Ovary (tissue), 10 donors: ENCODE measurements at places on chromosomes 5 and 9.

GRCh38 chr5:109998726-109999125 lies 309.0 kb downstream of the MAN2A1 start:
- no peak for DNase-seq

GRCh38 chr9:131827821-131828369 lies 88.0 kb upstream of the RAPGEF1 start:
- no peak for DNase-seq

DNA sequence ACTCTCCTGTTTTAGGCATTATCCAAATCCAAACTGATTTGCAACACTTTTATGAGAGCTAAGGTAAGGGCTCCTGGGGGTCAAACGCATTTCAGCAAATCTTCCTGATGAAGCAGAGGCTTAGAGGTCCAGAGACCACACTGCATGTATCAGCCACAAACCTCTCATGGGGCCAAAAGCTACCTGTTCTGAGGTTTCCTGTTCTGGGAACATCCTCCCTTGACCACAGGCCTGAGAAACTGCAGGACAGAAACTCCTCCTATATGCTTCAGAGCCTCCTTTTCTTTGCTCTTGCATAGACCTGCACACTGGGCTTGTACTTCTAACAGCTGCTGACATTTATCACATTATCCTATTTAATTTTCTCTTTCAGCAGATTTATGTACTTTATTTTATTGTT lies 92.6 kb downstream of the OR2K2 start:
- DNase-seq: no peak

GRCh38 chr5:172716796-172717313 lies 54.1 kb downstream of the DUSP1 start:
- peak; percentile 88 for DNase-seq

- peak; percentile 65 for DNase-seq
These were observed 138.4 kb downstream of the LHFPL2 start for GRCh38 chr5:78509884-78510769.

GRCh38 chr5:96610747-96611146 lies 51.4 kb upstream of the CAST start:
- DNase-seq: no peak

DNA sequence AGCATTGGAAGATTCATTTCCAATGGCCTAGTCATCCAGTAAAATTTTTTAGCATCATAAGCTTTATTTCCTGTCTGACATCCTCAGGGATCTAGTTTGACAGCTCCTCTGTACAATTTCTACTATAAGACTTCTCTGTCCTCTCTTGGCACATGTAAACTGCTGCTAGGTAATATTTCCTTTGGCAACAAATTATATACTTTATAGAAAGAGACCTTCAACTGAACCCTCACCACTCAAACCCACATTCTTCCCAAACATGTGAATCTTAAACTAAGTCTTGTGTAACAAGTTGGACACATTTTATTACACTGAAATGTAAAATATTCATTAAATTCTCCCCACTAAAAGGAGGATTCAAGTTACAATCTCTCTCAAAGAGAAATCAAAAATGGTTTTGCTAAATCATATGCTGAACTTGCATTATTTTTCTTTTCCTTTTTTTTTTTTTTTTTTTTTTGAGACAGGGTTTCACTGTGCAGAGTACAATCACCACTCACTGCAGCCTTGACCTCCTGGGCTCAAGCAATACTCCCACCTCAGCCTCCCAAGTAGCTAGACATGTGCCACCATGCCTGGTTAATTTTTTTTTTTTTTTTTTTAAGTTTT lies 36.9 kb downstream of the SCAI start:
- DNase-seq: no peak

DNA sequence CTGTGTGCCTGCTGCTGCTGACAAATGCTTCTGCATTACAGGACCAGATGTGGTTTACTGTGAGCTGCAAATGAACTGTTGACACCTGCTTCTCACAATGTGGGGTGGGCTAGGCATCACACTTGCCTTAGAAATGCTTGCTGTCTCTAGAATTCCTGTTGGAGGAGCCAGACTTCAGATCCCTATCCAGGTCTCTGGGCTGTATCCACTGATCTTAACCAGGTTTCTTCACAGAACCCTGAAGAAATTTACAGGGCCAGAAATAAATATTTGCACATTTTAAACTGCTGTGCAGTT lies 255.4 kb downstream of the FAM114A2 start:
- no peak for DNase-seq

- no peak for DNase-seq
These were observed 478.2 kb upstream of the TNC start for GRCh38 chr9:115596021-115596745.

GRCh38 chr5:171762021-171762608 lies 23.5 kb upstream of the SMIM23 start:
- no peak for DNase-seq

DNA sequence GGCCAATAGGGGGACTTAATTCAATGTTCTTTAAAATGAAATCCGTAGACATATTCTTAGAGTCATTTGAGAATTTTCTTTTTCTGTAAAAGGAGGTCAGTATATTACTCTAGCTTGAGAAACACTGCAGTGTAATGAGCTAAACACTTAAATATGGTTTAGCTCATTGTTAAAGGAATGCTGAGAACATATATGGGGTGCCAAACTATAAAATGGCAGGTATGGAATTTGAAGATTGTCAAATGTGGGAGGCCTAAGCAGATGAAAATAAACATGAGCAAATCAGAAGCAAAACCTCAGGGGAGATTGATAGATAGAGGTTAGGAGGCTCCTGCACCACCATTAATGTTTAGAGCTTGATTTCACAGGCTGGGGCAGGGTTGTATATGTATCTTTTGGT lies 57.9 kb downstream of the STX17 start:
- no peak for DNase-seq

DNA sequence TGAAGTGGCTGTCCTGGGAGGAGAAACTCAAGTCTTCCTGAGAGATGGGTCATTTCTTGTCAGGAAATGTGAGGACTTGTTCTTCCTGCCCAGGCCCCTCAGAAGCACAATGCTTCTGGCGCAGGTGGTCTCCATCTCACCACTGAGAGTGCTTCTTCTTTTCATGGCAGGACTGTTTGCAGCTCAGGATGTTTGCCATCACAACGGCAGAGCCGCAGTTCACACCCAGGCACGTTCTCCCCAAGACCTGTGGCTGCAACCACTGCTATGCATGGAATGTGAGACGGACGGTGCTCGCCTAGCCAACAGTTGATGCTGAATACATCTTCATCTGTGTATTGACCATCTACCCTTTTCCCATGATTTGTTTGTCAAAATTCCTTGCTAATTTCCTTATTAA lies 216.3 kb downstream of the GADD45G start:
- DNase-seq: no peak

DNA sequence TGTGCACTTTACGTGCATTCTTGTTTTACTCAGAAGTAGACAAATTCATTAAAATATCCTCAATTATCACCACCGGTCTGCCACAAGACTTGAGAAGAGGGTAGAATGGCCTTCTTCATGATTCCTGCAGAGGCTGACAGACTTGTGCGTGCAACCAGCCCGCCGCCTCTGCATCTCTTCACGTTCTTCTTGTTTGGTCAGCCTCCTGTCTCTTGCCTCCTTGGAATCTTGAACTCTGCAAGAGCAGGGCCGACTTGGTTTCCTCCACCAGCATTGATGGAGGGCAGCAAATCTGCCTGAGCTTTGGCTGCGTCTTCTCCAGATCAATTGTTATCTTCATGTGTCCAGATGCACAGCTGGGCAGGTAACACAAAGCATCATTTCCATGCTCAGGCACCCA lies 20.2 kb downstream of the UBE2QL1 start:
- DNase-seq: no peak

- DNase-seq: no peak
These were observed 235.0 kb downstream of the ACTL7B start for GRCh38 chr9:108620767-108621166.

GRCh38 chr9:129761901-129762369 lies 9.1 kb upstream of the PTGES start:
- no peak for DNase-seq

DNA sequence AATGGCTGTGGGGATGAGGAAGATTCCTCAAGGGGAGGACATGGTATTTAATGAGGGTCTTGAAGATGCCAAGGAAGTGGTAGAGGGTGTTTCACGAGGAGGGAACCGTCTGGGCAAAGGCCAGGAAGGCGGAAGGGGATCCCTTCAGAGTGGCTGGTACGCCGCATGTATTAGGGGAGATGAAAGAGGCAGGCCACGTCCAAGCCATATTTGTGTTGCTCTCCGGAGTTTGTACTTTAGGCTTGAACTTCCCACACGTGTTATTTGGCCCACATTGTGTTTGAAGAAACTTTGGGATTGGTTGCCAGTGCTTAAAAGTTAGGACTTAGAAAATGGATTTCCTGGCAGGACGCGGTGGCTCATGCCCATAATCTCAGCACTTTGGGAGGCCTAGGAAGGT lies 1.2 kb downstream of the FXN start:
- DNase-seq: no peak

DNA sequence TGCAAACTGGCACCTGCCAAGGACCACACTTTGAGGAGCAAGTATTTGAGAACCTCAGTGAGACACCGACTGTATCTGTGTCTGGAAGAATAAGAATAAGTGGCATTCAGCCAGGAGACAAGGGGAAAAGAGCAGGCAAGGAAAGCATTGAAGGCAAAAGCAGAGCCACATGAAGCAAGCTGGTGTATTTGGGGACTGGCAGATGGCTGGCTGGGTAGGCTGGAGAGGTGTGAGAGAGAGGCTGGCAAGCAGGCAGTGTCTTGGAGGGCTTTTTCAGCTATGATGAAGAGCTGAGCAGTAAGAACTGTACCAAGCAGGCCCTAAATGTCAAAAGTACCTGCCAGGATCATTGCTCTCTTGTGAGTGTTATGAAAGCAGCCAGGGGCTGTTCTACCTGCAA lies 14.1 kb upstream of the C5orf58 start:
- no peak for DNase-seq

DNA sequence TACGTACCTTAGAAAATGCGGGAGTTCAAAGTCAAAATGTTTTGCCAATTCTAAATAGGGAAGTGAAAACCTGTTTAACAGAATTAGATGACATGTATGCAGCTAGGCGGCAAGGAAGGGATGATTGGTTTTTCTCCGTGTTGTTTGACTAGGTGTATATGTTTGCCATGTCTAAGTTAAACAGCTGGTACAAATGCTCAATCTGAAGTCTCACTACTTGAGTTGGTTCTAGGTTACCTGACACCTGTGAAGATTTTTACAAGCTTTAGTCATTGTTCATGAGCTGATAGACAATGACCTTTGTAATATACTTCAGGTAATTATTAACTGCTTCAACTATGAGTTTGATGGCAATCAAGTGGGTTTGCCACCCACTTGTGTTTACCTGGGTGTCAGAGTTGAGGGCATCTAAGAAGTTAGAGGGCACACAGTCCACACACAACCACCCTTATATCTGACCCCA lies 74.3 kb downstream of the SLC44A1 start:
- no peak for DNase-seq

GRCh38 chr5:116861666-116862065 lies 287.0 kb upstream of the SEMA6A start:
- DNase-seq: no peak

DNA sequence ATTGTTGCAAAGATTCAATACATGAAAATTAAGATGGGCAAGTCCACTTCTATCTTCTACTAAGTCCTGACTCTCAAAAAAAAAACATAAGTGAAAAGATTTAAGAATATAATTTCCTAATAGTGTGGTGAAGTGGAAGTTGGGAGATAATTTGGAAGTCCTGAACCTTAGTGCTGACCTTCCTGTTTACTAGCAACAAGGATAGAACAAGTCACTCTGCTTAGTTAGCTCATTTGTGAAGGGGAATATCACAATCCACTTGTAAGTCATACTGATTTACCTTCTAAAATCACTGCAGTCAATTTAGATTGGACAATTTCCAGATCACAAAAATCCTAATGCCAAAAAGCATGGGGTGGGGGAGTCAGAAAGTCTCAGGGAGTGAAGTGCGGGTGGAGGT lies 43.4 kb upstream of the PCSK5 start:
- no peak for DNase-seq

DNA sequence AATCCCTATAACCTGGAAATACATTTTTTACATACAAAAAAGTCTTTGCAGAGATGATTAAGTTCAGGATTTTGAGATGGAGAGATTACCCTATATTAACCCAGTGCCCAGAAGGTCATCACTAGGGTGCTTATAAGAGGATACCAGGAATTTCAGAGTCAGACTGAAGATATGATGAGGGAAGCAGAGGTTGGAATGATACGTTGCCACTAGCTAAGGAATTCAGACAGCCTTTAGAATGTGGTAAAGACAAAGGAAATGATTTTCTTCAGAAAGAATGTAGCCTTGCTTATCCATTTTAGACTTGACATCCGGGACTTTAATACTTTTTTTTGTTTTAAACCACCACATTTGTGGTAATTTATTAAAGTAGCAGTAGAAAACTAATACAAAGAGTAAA lies 2176.8 kb upstream of the C9orf72 start:
- no peak for DNase-seq

- no peak for DNase-seq
These were observed 31.1 kb upstream of the CPLX2 start for GRCh38 chr5:175840050-175840841.

DNA sequence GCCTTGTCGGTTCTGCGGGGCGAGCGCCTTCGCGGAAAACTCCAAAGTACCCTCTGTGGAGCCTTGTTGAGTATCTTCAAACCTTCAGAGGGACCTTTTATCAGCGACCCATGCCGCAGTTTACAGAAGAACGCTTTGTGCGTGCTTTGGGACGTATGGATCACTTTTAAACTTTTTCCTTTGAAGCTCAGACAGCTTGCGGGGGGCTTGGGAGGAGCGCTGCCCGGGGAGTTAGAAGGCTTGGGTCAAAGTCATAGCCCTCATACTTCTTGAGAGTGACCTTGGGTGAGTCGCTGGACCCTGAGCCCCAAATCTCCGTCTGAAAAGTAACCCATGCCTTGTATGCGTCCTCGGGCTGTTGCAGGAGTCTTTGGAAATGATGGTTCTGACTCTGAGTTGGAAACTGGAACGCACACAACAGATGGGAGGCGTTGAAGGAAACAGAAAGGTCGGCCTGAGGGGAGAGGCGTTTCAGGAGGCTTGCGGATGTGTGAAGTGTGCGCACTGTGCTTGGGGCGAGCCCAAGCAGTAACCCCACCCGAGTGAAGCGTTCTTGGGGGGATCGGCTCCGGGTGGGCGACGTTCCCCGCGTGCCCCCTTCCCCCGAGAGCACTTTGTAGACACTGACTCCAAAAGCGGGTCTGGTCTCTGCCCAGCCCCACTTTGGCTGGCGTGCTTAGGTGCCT lies 661 bp upstream of the SLC25A51 start:
- DNase-seq: peak; percentile 34

DNA sequence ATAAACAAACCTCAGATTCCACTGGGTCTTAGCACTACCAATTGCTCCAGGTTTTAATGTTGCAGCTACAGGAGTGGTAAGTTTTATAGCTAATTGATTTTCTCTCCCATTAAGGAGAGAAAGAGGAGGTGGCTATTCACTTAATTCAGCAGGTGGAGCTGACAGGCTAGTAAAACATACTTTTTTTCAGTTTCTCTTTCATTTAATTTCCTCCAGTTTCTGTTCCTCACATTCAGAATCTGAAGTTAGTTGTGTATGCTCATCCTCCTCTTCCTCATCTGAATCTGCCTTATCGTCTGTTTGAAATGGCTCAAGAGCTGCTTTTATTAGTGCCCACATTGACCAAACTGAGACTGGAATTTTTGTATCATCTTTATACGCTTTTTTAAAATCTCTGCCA lies 98.0 kb downstream of the PLPPR1 start:
- no peak for DNase-seq
